ENCODE measurements at places on chromosomes 13 and 19.

GRCh38 chr13:114077933-114078325, 54.5 kb downstream of the RASA3 start:
- DNase-seq: peak; percentile 90

GRCh38 chr19:7638802-7639465, 2.0 kb downstream of the STXBP2 start:
- DNase-seq: no peak

DNA sequence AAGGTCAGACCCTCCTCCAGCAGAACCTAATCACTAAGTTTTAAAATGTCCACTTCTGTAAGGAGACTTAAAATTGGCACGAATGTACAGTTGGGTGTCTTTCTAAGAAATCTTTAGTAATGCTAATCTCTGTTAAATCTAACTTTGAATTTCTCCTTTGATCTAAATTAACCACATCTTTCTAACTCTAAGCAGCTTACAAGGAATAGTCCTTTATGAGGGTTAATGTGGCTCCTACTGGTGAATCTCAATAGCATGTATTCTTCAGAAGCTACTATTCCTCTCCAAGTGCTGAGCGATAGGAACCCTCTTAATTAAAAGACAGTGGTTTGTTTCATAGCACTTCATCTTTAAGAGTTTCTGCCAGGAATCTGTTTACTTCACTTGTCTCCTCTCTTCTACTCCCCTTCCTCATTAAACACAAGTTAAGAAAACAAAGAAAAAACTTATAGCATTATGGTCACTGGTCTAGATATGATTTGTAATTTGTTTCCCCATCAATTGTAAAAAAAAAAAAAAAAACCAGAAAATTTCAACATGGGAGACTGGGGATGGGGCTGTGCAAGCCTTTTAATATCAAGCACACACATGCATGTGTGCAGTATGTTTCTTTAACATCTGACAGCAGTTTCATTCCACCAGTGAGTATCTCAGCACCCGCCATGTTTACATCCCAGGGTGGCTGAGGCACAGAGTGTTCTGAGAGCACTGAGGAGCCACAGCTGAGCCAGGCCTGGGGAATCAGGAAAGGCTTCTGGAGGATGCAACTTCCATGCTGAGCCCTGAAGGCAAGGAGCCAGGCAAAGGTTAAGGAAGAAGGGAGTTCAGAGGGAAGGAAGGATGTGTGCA, 57.7 kb downstream of the ATP7B start:
- no peak for DNase-seq

DNA sequence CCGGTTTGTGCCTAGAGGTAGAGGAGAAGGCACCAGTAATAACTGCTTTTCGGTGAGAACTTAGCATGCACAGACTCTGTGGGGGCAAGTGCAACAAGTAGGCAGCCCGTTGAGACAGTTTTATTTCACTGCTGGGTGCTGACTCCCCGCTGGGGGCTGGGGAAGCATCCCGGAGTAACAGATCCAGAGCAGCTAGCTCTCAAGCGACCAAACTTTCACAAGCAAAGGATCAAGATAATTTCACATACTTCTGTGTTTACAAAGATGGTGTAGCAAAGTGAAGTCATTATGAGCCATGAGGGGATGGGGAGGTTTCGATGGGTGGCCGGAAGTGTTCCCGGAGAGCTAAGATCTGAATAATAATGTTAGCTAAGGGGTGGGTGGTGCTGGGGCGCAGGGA, 2.8 kb downstream of the NACC1 start:
- DNase-seq: no peak

GRCh38 chr19:42330241-42330711, 4.8 kb downstream of the MEGF8 start:
- no peak for DNase-seq

- no peak for DNase-seq
Measured at GRCh38 chr19:23971598-23971997, 56.9 kb downstream of the ZNF726 start.

- DNase-seq: no peak
Measured at GRCh38 chr13:30880151-30880855, 25.8 kb upstream of the MEDAG start.

- DNase-seq: peak; percentile 75
Measured at GRCh38 chr19:18745012-18745735, 45.9 kb downstream of the COMP start.

- peak; percentile 7 for DNase-seq
Measured at GRCh38 chr19:36686365-36687213, 823 bp upstream of the ZNF567 start.

GRCh38 chr19:17156947-17157302, 58.2 kb upstream of the USE1 start:
- DNase-seq: no peak

- no peak for DNase-seq
Measured at GRCh38 chr13:74061926-74062595, 72.1 kb downstream of the KLF12 start.

GRCh38 chr19:50401605-50402450, 16.9 kb upstream of the SPIB start:
- no peak for DNase-seq

- DNase-seq: no peak
Measured at GRCh38 chr13:26007261-26008125, 44.3 kb downstream of the SHISA2 start.

- DNase-seq: no peak
Measured at GRCh38 chr19:14944456-14944855, 3.2 kb downstream of the OR7C2 start.

GRCh38 chr19:23254141-23254910, 4.1 kb upstream of the ZNF724 start:
- DNase-seq: no peak

DNA sequence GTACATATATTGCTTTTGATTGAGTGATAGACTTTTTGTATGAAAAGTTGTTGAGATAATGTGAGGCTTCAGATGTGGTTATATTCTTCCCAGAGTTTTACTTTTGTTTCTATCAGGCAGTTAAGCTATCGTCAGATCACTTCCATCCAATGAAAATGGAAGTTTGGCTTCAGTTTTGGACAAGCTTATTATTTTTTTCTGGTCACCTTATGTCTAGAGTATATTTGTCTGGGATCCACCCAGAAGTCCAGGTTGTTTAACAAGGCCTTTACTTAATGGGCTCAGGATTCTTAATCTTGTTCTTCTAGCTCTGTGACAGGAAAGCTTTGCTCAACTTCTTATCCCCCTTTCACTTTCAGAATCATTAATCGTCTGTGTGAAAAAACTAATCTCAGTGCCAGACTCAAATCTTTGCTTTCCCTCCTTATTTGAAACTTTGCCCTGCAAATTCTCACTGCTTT, 150.9 kb downstream of the PDS5B start:
- no peak for DNase-seq

DNA sequence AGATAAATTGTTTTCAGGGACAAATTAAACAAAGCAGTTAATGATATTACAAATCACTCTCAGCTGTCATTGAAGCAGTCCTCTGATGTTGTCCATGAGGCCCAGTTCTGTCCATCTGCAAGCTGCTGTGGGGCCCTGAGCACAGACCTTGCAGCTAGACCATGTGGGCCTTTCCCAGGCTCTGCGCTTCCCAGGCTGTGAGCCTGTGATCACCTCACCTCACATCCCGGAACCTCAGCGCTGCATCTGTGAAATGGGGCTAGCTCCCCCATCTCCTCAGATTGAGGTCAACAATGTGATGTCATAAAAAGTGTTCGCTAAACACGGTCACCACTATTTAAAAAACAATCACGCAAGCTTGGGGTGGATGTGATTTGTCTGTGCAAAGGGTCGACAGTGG, 51.9 kb upstream of the UQCRFS1 start:
- no peak for DNase-seq

DNA sequence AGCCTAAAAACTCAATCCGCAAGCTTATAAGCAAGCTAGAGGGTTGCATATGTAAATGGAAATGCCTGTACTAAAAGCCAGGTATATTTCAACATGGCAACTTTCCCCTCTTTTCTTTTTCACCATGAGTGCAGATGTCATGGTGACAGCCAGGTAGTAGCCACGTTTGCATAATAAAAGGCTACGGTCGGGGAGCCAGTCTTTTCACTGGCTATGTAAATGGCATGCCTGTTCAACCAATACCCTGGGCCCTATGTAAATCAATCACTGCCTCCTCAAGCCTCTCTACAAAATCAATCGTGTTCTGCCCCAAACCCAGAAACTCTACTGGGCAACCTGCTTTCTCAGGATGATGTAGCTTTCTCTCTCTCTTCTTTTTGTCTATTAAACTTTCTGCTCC, 87.4 kb downstream of the ZNF100 start:
- DNase-seq: no peak

DNA sequence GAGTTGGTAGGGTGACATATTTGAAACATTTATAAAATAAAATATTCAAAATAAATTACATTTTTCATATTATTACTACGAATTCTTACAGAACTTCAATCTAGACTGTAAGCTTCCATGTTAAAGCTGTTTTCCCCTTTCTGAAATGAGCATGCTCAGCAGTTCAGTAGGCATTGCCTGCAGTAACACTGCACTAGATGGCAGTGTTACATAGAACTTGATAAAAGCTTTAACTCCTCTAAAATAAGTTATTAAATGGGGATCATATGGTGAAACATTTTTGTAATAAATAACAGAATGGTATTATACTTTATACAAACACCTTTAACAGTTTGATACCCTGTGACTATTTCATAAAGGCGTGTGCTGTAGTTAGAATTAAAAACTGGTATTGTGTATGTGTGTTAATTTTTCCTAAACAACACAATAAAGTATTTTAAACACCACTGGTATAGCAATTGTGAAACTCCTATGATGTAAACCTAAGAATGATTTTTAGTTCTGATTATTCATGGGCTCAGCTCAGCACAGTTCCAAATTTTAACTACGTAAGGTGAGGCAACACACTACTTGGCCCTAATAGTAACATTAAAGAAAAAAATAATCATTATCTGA, 11.6 kb upstream of the GPR18 start:
- no peak for DNase-seq

- no peak for DNase-seq
Measured at GRCh38 chr13:55000043-55000442, 1971.4 kb downstream of the OLFM4 start.

DNA sequence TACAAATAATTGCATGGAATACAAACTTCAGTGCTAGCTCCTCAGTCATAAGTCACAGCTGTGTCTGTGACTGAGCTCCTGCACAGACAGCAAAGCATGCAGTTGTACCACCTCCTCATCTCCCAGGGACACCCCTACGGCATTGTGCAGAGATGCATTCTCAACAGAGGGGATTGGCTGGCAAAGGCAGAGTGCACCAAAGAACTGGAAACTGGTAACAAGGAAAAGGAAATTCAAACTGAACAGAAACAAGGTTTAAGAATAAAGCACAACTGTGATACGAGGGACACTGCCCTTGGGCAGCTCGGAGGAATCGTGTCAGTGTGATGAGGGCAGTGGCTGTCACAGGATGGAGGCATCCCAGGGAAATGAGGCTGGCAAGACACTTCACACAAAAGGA, 126.1 kb upstream of the SOX1 start:
- DNase-seq: no peak

- no peak for DNase-seq
Measured at GRCh38 chr19:38386300-38386970, 1.4 kb downstream of the GGN start.

GRCh38 chr13:79212064-79212619, 193.9 kb downstream of the RBM26 start:
- no peak for DNase-seq

GRCh38 chr19:1424192-1424955, 13.8 kb upstream of the RPS15 start:
- DNase-seq: no peak

GRCh38 chr19:32220951-32221350, 124.5 kb upstream of the ZNF507 start:
- DNase-seq: no peak

DNA sequence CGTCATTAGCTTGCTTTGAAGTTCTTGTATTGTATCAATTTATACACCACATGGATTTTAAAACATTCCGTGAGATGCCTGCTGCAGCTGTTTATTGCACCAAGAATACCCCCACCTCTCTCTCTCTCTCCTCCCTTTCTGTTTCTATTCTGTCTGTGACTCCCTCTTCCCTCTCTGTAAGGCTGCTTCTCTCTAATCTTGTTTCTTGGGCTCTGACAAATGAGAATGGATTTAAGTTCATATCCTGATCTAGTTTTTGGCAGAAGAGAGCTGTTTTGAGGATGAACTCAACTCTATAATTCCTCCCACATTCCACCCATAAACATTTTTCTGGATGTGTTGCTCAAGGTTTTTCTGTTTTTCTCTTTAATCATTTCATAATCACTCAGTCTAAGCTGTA, 144.3 kb upstream of the FRY start:
- no peak for DNase-seq

DNA sequence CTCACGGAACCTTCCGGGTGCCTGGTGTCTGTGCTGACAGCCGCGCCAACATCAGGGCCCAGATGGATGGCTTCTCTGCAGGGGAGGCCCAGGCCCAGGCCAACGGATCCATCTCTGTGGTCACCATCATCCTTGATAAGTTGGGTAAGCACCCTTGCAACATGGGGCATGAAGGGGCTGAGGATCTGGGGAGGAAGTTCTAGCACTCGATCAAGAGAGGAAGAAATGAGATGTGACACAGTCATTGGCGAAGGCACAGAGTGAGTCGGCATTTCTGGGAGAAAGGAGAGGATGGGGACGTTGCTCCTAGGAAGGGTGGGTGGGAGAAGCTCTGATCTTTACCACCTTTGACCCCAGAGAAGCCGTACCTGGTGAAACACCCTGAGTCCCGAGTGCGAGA, 4.4 kb downstream of the CILP2 start:
- no peak for DNase-seq

DNA sequence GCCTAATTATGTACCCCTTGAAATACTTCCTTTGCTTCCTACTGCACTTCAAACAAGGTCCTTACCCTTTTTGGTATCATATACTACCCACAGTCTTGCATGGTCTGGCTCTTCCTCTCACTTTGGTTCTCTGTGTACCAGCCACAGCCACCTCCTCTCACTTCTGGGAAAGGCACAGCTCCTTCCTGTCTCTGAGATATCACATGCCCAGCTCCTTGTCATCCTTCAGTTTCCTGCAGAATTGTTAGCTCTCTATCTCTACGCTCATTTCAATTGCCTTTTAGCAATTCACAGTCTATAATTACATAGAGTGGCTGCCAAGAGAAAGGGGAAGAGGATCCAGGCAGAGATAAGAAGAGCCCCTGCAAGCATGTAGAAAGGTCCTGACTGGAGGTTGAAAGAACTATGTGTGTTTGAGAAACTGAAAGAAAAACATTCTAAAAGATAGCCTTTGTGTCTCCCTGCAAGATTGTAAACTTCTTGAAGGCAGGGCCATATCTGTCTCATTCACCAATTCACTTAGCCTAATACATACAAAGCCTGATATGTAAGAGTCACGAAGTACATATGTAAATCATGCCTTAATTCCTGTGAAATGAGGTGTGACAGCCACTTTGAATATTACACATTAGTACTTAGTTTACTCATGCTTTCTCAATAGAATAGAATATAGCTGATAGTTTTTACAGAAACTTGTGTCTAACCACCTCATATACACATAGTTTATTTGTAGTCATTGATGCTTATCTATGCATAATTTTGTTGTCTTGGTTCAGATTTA, 933.1 kb downstream of the DIAPH3 start:
- no peak for DNase-seq

DNA sequence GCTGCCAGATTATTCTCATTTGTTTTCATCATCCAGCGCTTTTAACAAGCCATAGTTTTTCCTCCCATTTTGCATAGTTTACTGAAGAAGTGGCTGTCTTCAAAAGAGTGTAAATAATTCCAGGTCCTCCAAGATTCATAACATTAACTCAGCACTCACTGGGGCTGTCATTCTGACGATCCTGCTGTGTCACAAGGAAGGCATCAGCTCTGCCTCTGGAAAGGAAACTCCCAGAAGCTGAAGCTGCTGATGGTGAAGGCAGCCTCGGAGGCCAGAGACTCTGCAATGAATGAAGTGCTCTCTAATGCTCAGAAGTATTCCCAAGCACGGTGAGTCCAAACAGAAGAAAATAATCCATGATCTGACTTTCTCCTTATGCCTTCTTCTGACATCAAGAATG, 60.0 kb downstream of the FLT1 start:
- DNase-seq: no peak
